Small intestine (tissue), 16 donors: ENCODE measurements at places on chromosomes 5 and 9.

GRCh38 chr5:158911693-158912363, 187.9 kb downstream of the EBF1 start:
- no peak for DNase-seq

DNA sequence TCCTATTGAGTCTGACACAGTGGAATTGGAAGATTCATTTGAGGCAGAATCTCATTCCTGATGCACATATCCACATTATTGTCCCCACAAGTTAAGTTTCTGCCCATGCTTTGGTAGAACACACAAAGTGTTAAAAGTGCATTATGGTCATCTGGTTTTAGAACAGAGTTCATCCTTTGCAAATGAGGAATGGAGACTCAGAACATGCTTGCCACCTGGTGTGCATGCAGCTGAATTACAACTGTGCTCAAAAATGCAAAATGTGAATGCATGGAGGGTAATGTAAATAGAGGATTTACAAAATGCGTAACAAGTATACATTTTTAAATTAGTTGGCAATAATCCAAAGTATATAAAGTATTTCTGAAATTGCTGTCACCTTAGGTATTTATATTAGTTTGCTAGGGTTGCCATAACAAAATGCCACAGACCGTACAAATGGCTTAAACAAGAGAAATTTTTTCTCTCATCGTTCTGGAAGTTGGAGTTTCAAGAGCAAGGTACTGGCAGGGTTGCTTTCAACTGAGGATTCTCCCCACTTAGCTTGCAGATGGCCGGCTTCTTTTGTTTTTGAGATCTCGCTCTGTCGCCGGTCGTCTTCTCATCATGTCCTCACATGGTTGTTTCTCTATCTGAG, 671.1 kb downstream of the TAF11L14 start:
- DNase-seq, result peak; percentile 21

DNA sequence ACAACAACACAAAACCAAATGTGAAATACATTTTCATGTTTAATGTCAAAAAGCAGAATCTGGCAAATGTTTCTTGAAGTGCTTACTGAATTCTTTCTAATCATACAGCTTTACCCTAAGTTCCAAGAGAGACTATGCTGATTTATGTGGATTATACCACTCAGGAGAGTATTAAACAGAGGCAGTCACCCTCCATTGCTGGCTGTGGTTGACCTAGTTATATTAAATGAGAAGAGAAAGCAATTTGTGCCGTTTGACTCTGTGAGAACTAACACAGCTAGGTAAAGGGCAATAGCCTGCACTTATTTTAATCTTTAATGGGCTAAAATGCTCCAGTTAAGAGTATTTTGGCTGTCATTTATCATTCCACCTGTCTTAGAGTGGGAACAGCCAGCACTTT, 62.6 kb downstream of the ELL2 start:
- no peak for DNase-seq

DNA sequence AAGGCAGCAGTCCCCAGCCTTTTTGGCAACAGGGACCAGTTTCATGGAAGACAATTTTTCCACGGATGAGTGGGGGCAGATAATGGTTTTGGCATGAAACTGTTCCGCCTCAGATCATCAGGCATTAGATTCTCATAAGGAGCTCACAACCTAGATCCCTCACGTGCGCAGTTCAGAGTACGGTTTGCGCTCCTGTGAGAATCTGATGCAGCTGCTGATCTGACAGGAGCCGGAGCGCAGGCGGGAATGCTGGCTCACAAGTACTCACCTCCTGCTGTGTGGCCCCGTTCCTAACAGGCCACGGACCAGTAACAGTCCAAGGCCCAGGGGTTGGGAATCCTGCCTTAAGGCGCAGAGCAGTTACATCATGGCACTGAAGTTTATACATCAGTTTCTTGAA, 3.3 kb upstream of the BRD3 start:
- DNase-seq, result no peak

DNA sequence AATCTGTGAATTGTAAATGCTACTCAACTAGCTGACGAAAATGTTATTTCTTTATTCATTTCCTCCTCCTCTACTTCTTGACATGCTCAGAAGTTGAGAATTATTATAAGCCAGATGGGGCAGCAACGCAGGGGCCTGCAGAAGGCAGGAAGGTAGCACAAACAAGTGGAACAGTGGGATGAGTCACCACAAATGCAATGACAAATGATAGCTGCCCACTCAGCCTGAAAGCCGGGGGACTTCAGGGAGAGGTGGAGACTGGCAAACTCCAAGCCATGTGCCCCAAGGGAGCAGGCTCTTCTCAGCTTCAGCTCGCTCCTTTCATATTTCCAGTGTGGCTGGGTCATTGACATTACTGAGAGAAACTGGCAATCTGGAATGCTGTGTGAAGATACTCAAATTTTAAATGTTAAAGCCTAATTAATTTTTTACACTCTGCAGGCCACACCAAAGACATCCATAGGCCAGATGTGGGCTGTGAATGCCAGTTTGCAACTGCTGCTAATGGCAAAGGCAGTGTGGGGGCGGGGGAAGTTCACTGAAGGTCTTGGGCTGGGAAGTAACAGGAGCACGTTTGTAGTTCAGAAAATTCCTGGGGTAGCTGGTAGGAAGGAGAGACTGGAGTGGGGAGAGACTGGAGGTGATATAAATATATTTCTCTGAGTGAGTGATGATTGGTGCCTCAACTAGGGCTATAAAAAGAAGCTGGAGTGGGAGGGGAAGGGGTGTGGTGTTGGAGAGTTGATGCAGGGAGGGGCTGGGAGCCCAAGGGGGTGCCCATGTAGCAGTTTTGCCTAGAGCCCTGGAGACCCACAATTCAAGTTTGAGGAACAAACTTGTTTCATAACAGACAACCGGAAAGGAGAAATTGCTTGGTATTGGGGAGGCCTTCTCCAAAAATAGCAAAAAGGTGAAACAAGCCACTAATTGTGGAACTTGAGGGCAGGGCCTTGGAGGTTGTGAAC, 20.8 kb upstream of the ADRB2 start:
- no peak for DNase-seq

DNA sequence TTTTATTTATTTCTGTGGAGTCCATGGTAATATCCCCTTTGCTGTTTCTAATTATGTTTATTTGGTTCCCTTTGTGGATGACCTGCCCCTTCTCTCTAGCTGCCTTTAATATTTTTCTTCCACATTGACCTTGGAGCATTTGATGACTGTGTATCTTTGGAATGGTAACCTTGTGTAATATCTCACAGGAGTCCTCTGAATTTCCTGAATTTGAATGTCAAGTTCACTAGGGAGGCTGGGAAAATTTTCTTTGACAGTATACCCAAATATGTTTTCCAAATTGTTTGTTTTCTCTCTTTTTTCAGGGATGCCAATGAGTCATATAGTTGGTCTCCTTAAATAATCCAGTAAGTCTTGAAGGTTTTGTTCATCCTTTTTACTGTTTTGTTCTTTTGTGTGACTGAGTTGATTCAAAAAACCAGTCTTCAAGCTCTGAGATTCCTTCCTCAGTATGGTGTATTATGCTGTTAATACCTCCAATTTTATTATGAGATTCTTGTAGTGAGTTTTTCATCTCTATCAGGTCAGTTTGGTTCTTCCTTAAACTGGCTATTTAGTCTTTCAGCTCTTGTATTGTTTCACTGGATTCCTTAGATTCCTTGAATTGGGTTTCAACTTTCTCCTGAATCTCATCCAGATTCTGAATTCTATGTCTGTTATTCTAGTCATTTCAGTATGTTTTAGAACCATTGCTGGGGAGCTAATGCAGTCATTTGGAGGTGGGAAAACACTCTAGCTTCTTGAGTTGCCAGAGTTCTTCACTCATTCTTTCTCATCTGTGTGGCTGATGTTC, 349.0 kb upstream of the TARS1 start:
- DNase-seq, result no peak

DNA sequence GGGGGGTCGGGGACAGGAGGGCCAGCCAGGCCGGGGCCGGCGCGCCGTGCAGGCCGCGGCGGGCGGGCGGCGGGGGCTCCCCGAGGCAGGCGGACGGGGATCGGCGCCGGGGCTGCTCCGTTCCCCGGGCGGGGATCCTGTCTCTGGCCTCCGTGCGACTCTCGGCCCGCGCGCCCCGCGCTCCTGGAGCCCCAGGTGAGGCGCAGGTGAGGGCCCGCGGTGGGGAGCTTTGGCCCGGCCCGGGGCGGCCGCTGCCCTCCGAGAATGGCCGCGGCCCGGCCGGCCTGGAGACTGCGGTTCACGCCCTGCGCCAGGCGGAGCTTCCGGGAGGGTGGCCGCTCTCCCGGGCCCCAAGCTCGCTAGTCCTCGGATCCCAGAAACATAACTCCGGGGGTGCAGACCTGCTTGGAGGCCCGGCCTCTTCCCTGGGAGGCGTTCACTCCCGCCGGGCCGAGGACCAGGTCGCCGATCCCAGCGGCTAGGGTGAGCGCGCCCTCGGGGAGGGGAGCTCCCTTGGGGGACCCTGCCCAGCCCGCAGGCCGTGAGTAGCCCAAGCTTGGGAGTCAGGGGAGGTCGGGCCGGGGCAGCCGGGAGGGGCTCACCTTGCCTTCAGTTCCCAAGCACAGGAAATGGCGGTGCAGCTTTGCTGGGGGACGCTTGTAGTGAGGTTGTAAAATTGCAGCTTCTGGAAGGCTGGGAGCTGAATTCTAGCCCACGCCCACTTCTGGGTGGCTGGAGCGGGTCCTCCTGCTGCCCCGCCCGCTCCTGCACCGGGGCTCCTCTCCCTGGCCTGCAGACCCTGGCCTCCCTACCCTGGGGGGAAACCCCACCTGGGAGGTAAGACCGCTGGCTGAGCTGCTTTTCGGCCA, 723 bp downstream of the PPP1R26 start:
- DNase-seq, result peak; percentile 44

DNA sequence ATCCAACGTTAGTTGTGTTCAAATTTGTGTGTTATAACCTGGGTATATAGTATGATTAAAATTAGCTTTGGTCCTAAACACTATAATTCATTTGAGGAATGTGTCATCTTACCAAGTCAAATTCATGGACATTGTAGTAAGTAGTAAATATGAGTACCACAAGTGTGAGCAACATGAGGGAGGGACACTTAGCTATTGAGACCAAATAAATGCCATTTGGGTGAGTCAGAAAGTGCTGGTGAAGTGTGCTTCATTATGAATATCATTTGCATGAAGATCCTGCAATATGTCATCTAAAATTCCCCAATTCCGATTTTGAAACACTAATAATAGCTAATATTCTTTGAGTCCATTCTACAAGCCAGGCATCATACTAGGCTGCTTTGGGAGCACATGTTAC, 336.7 kb upstream of the KIF2A start:
- no peak for DNase-seq

- DNase-seq, result no peak
Observed at GRCh38 chr9:106146066-106146840, 451.9 kb downstream of the TMEM38B start.

GRCh38 chr9:14687042-14687719, 6.1 kb downstream of the ZDHHC21 start:
- no peak for DNase-seq

- no peak for DNase-seq
Observed at GRCh38 chr9:36897019-36897418, 137.0 kb downstream of the PAX5 start.

GRCh38 chr5:40616781-40617180, 62.9 kb upstream of the PTGER4 start:
- DNase-seq, result no peak

DNA sequence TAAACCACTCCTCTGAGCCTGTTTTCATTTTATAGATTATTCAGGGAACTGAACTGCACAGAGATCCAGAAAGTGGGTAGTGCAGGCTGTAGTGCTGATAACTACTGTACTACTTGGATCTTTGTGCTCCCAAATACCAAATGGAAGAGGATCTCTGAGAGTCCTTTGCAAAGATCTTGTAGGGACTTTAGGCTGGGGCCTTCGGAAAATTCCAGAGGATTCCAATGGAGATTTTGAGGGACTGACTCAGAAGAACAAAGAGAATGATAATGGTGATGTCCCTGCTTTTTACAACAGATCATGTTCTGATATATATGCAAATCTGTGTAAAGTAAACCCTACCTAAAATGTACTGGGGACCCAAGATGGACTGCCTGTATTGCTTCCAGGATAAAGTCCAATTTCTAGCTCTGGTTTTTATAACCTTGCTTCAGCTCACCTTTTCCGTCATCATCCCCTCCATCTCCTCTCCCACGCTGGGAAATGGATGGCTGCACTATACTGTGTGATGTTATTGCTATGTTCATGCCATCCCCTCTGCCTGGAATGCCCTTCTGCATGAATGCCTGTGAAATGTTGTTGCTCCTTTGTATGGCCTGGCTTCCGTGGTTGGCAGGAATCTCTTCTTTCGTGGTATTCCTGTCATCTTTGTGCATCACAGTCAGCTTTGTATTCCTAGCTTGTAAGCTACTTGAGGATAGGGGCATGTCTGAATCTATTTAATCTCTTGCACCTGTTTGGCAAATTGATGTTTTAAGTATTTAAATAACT, 9.7 kb upstream of the PSMD5 start:
- no peak for DNase-seq
